ENCODE measurements at places on chromosomes 4 and X. TPM values are rescaled to one million over a fixed set of nuclear protein-coding genes. Genes with fewer than 3 reads are reported as not detected.

GRCh38 chrX:120111611-120112010, 4.1 kb downstream of the RHOXF1 start:
- no peak overlapping the region for H3K27ac ChIP-seq
- DNase-seq, result no peak
- H3K4me3 ChIP-seq, result no peak overlapping the region
- H3K4me1 ChIP-seq, result no peaks in the 10 kb centered on the region
- no peaks in the 10 kb centered on the region for H3K27me3 ChIP-seq

The XAGE2 gene
- total RNA-seq, result 0.27 TPM

DNA sequence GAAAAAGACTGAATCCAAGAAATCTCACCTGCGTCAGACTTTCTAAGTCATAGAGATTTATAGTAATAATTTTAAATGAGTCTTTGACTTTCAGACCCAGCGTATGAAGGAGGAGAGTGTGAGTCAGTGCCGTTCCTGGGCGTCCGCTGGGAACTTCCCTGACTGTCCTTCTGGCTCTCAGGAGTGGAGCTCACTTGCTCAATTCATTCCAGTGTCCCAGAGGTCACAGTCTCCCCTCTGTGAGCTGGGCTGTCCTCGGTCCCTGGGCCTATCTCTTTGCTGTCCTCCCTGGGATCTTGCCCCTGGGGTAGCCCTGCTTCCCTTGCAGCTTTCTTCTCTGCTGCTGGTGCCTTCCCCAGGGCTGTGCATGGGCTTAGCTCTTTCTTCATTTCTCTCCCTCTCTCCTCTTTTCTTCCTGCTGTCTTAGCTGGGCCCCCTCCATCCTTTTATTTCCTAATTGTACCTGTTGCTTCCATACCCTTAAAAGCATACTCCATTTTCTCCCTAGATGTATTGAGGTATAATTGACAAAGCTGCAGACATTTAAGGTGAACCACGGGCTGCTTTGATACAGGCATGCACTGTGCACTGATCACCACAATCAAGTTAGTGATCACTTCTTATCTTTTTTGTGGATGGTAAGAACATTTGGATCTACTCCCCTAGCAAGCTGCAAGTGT, 11.6 kb downstream of the SORBS2 start:
- H3K4me1 ChIP-seq, result no peaks in the 10 kb centered on the region
- no peak overlapping the region for H3K4me3 ChIP-seq
- H3K27me3 ChIP-seq, result no peaks in the 10 kb centered on the region
- DNase-seq, result no peak
- H3K36me3 ChIP-seq, result no peaks in the 10 kb centered on the region

DNA sequence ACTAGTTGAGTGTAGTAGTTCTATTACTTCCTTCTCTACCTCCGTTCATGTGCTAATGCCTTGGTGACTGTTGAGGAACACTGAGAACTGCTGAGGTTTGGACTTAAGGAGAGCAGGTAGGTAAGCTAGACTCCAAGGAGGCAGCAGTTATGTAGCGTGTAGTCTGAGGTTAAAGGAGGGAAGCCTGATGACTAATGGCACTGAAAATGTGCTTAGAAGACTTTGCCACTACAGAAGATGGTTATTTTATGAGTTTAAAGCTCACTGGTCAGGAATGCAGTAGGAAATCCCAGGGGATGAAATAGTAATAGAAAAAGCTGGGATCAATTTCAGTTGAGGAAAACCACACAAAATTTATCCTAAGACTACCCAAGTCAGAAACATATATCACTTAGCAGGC, 1077.3 kb downstream of the RAPGEF2 start:
- no peaks in the 10 kb centered on the region for H3K36me3 ChIP-seq
- H3K4me3 ChIP-seq, result no peak overlapping the region
- no peaks in the 10 kb centered on the region for H3K4me1 ChIP-seq
- no peak overlapping the region for H3K27ac ChIP-seq
- DNase-seq, result no peak
- H3K27me3 ChIP-seq, result no peaks in the 10 kb centered on the region

The MAGEA6 gene
- total RNA-seq, result not detected

GRCh38 chr4:6115342-6115741, 85.0 kb downstream of the JAKMIP1 start:
- no peak overlapping the region for H3K27ac ChIP-seq
- H3K36me3 ChIP-seq, result no peaks in the 10 kb centered on the region

GRCh38 chr4:54099287-54099747, 646 bp upstream of the GSX2 start:
- H3K36me3 ChIP-seq, result no peaks in the 10 kb centered on the region
- peaks cover 94% of the 10 kb centered on the region for H3K27me3 ChIP-seq
- H3K4me1 ChIP-seq, result peaks cover 38% of the 10 kb centered on the region
- H3K4me3 ChIP-seq, result no peak overlapping the region

The NKX3-2 gene
- total RNA-seq, result 0.18 TPM

The PAGE2 gene
- total RNA-seq, result not detected

The FABP2 gene
- not detected for total RNA-seq

The CPEB2 gene
- total RNA-seq, result 3.2 TPM

GRCh38 chr4:85725721-85726170, 250.8 kb downstream of the ARHGAP24 start:
- no peak overlapping the region for H3K4me3 ChIP-seq
- peaks cover 20% of the 10 kb centered on the region for H3K4me1 ChIP-seq
- DNase-seq, result peak; percentile 90
- no peaks in the 10 kb centered on the region for H3K36me3 ChIP-seq
- no peaks in the 10 kb centered on the region for H3K27me3 ChIP-seq
- peak overlapping the region; percentile 86 for H3K27ac ChIP-seq

DNA sequence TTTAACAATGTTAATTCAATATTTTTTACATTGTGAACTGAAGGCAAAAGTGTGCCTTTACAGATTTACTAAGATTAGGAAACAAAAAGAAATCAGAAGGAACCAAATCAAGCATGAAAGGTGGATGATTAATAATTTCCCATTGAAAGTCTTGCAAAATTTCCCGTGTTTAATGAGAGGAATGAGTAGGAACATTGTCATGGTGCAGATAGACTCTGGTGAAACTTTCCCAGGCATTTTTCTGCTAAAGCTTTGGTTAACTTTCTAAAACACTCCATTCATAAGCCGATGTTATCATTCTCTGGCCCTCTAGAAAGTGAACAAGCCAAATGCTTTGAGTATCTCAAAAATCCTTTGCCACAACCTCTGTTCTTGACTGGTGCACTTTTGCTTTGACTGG, 1522.8 kb upstream of the PABPC4L start:
- H3K36me3 ChIP-seq, result no peaks in the 10 kb centered on the region
- H3K27me3 ChIP-seq, result no peaks in the 10 kb centered on the region
- H3K4me3 ChIP-seq, result no peak overlapping the region
- no peak for DNase-seq
- H3K4me1 ChIP-seq, result no peaks in the 10 kb centered on the region

- H3K4me3 ChIP-seq, result peak overlapping the region; percentile 20
- H3K36me3 ChIP-seq, result no peaks in the 10 kb centered on the region
- peaks cover 8% of the 10 kb centered on the region for H3K27me3 ChIP-seq
- H3K27ac ChIP-seq, result peak overlapping the region; percentile 25
- peaks cover 13% of the 10 kb centered on the region for H3K4me1 ChIP-seq
- DNase-seq, result no peak
These were observed 50.7 kb downstream of the MAP7D3 start for GRCh38 chrX:136200466-136200865.

- peaks cover under 1% of the 10 kb centered on the region for H3K36me3 ChIP-seq
- no peaks in the 10 kb centered on the region for H3K4me1 ChIP-seq
- H3K27me3 ChIP-seq, result no peaks in the 10 kb centered on the region
These were observed 56.1 kb downstream of the FAM13A start for GRCh38 chr4:89000844-89001360.

DNA sequence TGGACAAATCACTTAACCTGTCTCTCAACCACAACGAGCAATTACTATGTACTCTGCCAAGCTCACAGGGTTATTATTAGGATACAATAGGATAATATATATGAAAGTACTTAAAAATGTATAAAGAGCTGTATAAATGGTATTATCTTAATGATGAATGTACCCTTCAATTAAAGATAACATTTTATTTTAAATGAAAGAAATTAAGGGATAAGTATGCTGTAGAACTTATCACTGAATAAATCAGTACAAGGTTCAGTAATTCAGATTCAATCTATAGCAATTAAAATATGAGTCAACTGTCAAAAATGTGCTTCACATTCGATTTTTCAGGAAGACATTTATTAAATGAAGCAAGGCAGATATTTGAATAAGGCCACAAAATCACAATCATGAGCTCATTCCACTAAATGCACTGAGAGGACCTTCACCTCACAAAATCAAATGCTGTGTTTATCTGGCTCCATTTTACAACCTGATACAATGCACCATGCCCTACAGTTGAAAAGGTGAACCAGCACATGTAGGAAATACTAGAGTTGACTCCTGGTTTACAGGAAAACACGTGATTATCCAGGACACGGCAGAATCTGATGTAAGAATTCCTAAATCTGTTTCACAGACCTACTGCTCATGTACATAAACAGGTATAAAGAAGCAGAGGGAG, 4.4 kb downstream of the LRCH2 start:
- no peaks in the 10 kb centered on the region for H3K36me3 ChIP-seq
- H3K27me3 ChIP-seq, result peaks cover 18% of the 10 kb centered on the region

GRCh38 chr4:151524610-151525009, 115.6 kb downstream of the FHIP1A start:
- no peaks in the 10 kb centered on the region for H3K36me3 ChIP-seq
- no peaks in the 10 kb centered on the region for H3K27me3 ChIP-seq
- no peak overlapping the region for H3K4me3 ChIP-seq
- no peak for DNase-seq

The OPN1MW gene
- total RNA-seq, result not detected

DNA sequence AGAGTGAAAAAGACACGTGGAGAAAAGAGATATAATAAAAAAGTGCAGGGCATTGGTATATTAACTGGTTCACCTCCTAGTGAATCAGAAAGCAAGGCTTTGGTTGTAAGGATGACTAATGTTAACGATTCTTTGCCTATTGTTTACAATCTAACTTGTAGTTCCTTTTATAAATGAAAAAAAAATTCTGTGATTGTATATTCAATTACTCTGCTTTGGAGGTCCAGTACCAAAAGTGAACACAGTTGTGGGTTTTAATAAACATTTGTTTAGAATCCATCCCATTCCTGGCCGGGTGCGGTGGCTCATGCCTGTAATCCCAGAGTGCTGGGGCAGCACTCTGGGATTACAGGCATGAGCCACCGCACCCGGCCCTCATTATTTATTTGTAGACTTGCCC, 36.9 kb upstream of the PRSS12 start:
- H3K36me3 ChIP-seq, result no peaks in the 10 kb centered on the region
- no peak overlapping the region for H3K4me3 ChIP-seq

The FUNDC1 gene
- total RNA-seq, result 15.0 TPM

The USP38 gene
- 14.5 TPM for total RNA-seq

GRCh38 chr4:87838205-87838604, 5.4 kb downstream of the MEPE start:
- H3K27ac ChIP-seq, result no peak overlapping the region
- H3K36me3 ChIP-seq, result no peaks in the 10 kb centered on the region
- H3K4me1 ChIP-seq, result no peaks in the 10 kb centered on the region
- H3K4me3 ChIP-seq, result no peak overlapping the region
- DNase-seq, result no peak
- no peaks in the 10 kb centered on the region for H3K27me3 ChIP-seq

GRCh38 chr4:30726090-30726675, 6.0 kb downstream of the PCDH7 start:
- H3K4me3 ChIP-seq, result peak overlapping the region; percentile 23
- H3K27ac ChIP-seq, result no peak overlapping the region
- no peaks in the 10 kb centered on the region for H3K36me3 ChIP-seq
- peak; percentile 43 for DNase-seq
- H3K27me3 ChIP-seq, result peaks cover 18% of the 10 kb centered on the region

The TRIM2 gene
- 29.8 TPM for total RNA-seq

The RASL11B gene
- 7.5 TPM for total RNA-seq

The DBET gene
- not detected for total RNA-seq

The AMER1 gene
- 6.2 TPM for total RNA-seq

- peak; percentile 56 for DNase-seq
- H3K27ac ChIP-seq, result peak overlapping the region; percentile 51
These were observed 7.5 kb upstream of the CXCL8 start for GRCh38 chr4:73732759-73733431.

The PNMA3 gene
- 1.2 TPM for total RNA-seq

The NR0B1 gene
- 0.27 TPM for total RNA-seq

The ZNF630 gene
- 2.3 TPM for total RNA-seq

DNA sequence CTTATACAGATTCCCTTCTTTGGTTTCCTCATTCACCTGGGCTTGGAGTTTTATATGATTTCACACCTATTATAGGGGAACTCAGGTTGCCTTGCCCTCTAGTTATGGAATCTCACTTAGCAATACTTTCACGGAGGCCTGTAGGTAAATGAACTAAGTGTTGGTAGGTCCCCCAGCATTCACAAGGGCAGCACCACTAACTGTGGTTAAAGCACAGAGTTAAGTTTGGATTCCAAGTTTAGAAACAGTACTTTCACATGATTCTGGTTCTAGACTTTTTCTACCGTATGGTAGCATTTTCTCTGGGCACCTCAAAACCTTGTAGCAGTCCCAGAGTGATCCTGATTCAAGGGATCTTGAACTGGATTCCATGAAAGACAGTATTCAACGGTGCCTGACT, 46.4 kb downstream of the SH2D1A start:
- no peaks in the 10 kb centered on the region for H3K36me3 ChIP-seq
- DNase-seq, result no peak
- no peak overlapping the region for H3K27ac ChIP-seq
- peaks cover 3% of the 10 kb centered on the region for H3K27me3 ChIP-seq
- no peaks in the 10 kb centered on the region for H3K4me1 ChIP-seq

DNA sequence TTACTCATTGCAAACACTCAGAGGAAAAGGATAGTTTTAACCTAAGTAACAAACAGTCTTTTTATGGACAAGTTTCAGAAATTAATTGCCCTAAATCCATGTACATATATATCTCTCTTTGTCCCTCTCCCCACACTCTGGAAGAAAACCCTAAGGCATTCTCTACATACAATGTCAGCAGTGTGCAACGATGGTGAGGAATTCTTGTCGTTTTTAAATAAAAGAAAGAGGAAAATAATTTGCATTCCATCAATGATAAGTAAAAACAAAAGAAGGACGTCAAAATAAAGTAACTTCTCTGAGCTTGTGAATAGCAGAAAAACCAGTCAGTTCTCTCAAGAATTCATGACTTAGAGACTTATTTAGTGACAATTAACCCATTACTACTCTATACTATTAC, 550.5 kb upstream of the DIPK2B start:
- no peak overlapping the region for H3K4me3 ChIP-seq
- H3K27ac ChIP-seq, result no peak overlapping the region
- no peaks in the 10 kb centered on the region for H3K36me3 ChIP-seq
- peaks cover 7% of the 10 kb centered on the region for H3K27me3 ChIP-seq

The TREX2 gene
- 0.49 TPM for total RNA-seq

DNA sequence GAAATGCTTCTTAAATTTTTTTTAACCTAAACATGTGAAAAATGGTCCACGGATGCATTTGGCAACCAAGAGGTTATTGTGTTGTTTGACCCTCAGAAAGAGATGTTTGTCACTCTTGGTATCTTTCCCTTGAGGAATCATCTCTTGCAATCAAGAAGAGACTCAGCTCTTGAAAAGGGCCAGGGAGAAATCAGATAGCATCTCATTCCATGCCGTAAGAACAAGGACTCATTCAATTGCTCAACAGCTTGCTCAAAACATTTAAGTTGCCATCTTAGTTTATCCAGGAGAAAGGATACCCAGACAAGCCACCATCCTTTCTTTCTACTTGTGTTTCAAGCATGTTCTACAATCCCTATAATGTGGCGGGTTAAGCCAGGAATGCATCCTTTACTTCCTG, 209.5 kb upstream of the LNX1 start:
- H3K27me3 ChIP-seq, result no peaks in the 10 kb centered on the region
- H3K27ac ChIP-seq, result no peak overlapping the region
- H3K4me1 ChIP-seq, result no peaks in the 10 kb centered on the region
- no peaks in the 10 kb centered on the region for H3K36me3 ChIP-seq
